Cortex of kidney (tissue), 1 donor: ENCODE measurements at places on chromosomes 1 and 21.
A peak's percentile ranks its signal among the peaks of the same experiment; 100 is the strongest.

DNA sequence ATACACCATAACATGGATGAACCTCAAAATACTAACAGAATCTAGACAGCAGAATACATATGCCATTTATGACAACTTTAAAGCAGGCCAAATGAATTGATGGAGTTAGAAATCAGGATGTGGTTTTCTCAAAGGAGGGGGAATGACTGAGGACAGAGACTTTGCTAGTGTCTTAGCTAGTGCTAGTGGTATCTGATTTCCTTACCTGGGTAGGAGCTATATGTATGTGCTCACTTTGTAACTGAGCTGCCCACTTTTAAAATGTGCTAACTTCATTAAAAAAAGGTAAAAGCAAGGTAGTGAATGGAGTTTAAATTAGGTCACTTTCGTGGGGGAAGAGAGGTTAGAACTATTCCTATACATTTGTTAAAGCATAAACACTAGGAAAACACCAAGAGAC lies 2.6 kb downstream of the GTF2B start:
- DNase-seq = no peak

DNA sequence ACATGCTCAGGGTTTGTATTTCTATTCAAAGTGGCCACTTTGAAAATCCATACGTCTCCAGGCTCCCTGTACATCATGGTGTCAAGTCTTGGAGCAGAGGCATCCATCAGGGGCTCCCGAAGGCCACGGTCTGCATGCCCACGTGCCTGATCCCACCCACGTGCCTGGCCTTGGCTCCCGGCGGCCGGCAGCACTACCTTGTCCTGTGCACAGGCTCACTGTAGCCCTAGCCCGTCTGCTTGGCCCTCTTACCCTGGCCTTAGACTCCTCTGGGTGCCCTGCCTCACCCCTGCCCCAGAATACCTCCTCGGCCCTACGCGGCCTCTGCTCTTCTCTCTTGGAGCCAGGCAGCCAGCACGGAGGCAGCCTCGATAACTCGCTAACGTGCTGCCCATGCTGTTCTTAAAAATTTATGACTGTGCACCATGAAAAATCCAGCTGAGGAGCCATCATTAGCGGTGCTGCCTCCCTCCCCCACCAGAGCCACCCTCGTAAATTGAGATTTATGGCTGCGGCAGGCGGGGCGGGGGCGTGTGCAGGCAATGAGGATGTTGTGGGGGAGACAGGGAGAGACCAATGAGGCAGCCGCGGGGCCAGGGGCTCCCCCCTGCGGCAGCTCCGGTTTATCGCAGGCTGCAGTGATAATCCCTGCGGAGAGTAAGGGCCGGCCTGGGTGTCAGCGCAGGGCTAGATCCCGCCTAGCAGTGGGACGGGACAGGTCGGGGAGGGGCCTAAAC lies 24.6 kb downstream of the DMAP1 start:
- no peak for DNase-seq

DNA sequence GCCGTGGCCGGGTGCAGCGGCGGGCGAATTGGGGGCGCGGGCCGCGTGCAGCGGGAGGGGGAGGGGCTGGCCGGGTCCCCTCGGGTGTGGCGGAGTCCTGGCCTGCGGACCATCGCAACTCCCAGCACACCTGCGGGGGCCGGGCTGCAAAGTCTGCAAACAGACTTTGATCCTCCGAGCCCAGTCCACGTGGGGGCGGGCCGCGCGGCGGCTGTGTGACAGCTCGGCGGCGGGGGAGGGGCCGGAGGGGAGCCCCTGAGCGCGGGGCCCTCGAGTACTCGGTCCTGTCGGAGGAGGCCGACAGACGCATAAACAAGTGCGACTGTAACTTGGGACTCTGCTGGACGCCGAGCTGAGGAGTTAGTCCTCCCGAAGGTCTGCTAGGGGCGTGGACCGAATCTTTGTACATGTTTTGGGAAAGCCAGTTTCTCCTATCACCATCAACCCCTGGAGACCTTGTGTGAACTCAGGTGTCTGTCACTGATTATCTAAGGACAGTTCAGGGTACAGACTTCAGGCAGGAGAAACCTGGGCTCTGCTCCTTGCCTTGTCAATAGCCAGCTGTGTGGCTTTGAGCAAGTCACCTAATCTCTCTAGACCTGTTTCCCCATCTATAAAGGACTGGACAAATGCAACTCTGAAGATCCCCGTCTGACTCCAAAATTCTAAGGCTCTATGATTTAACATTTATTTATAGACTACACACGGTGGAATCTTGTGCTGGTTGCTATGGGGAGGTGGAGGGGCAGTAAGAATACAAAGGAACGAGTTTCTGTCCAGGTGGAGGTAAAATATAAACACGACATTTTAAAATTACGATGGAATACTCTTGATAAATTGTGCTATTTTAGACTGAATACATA lies 710 bp upstream of the SLC30A1 start:
- peak; percentile 71 for DNase-seq

DNA sequence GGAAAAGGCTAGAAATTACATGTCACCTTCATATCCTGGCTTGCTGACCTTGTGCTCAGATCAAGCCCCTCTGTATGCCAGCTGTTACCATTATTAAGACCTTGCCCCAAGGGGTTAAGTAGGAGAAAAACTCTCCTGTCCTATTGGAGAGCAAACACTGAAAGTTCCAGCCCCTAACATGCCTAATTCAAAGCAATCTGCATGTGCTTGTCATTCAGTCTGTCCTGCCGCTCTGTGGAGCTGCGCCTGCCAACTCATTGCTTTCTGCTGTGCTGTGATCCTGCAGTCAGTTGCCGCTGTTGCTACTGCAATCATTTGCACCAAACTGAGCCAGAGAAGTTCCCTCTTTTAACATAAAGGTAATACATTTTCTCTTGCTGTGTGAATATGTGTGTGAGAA lies 113.4 kb downstream of the DISP1 start:
- no peak for DNase-seq

DNA sequence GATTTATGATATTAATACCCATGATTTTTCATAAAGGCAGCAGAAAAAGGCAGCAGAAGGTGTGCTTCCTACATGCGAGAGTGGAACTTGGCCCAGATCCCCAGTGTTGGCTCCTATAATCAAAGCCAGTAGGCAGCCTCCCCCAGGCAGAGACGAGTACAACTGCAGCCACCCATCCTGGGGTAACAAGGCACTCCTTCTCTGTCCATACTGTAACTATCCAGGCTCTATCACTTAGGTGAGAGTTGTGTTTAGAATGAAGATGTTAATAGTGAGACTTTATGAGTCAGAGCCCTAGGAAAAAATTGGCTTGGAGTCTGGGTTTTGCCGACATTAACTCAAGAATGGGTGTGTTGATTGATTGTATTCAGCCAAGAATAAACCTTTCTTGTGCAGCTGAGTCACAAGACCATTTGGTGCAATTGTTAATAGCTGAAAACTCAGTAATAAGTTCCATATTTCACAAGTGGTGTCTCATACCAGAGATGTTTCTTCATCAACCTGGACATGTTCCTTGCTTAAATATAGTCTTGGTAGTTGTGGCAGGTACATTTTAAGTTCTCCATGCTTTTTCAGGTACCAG lies 322.3 kb downstream of the DUSP10 start:
- DNase-seq = no peak

- DNase-seq = no peak
Observed at GRCh38 chr1:25770541-25771220, 29.3 kb upstream of the SELENON start.

DNA sequence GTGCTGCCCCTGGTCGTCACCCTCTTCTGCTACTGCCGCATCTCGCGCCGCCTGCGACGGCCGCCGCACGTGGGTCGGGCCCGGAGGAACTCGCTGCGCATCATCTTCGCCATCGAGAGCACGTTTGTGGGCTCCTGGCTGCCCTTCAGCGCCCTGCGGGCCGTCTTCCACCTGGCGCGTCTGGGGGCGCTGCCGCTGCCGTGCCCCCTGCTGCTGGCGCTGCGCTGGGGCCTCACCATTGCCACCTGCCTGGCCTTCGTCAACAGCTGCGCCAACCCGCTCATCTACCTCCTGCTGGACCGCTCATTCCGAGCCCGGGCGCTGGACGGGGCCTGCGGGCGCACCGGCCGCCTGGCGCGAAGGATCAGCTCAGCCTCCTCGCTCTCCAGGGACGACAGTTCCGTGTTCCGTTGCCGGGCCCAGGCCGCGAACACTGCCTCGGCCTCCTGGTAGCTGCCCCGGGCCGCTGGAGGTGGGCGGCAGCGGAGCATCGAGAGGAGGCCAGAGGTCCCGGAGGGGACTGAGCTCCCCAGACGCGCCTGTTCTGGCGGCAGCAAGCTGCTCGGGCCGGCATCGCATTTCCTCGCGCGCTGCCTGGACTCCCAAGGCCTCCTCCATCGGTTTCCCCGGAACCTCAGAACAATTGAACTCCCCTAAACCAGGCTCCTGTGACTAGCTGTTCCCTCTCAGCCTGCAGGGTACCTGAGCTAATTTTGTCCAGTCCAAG lies 1.1 kb downstream of the GPR25 start:
- DNase-seq = no peak

- no peak for DNase-seq
Observed at GRCh38 chr1:227318853-227319607, 738 bp upstream of the CDC42BPA start.

- DNase-seq = no peak
Observed at GRCh38 chr1:230573658-230574057, 68.6 kb upstream of the COG2 start.

- DNase-seq = no peak
Observed at GRCh38 chr1:9689011-9689706, 37.6 kb downstream of the PIK3CD start.
